ENCODE measurements at places on chromosomes 7 and 10. TPM values are rescaled to one million over a fixed set of nuclear protein-coding genes. Genes with fewer than 3 reads are reported as not detected.

NPFFR1 gene
- total RNA-seq = not detected

DYDC2 gene
- total RNA-seq = not detected

DNA sequence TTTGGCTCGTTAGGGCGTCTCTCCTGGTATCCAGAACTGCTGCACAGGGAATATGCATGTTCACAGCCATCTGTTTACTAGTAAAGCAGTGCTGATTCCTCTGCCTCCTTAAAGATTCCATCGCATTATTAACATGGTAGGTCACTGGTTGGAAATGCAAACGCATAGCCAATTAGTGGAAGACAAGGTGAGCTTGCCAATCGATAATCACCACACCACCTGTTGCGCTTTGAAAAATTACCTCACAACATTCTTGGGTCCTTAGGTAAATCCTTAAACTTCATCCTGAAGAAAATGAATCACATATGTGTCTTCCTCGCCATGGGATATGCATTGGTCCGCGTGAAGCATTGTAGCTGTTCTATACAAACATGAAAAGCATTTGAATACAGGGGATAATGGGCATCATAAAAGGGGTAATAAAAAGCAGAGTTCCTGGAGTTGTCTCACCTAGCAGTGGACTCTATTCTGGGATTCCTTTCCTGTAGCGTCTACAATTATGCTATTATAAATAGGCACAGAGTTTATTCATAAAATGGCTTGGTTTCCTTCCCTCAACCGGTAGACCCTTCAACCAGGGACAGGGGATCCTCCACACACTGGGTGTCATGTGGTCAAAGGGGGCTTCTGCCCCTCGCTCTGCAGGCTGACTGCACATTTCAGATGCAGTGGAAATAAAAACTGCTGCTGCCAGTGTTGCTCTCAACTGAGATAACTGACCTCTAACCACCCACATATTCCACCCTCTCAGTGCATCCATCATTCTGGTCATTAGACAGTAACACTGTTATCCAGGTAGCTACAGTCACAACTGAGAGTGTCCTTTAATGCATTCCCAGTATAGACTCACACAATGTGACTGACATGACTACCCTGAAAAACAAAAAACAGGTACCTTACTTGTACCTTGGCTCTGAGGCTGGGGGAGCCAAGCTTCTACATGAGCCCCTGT is 389.2 kb upstream of the NFE2L3 start:
- no peaks in the 10 kb centered on the region for H3K36me3 ChIP-seq
- H3K4me3 ChIP-seq = no peak overlapping the region
- H3K27ac ChIP-seq = no peak overlapping the region
- H3K4me1 ChIP-seq = no peaks in the 10 kb centered on the region

- no peak overlapping the region for H3K27ac ChIP-seq
- DNase-seq = no peak
- no peak overlapping the region for H3K4me3 ChIP-seq
- no peaks in the 10 kb centered on the region for H3K36me3 ChIP-seq
- H3K4me1 ChIP-seq = no peaks in the 10 kb centered on the region
These were observed 45.9 kb upstream of the RELN start for GRCh38 chr7:104035351-104035750.
